ENCODE measurements at places on chromosomes 16 and 17.
A peak's percentile ranks its signal among the peaks of the same experiment; 100 is the strongest.

DNA sequence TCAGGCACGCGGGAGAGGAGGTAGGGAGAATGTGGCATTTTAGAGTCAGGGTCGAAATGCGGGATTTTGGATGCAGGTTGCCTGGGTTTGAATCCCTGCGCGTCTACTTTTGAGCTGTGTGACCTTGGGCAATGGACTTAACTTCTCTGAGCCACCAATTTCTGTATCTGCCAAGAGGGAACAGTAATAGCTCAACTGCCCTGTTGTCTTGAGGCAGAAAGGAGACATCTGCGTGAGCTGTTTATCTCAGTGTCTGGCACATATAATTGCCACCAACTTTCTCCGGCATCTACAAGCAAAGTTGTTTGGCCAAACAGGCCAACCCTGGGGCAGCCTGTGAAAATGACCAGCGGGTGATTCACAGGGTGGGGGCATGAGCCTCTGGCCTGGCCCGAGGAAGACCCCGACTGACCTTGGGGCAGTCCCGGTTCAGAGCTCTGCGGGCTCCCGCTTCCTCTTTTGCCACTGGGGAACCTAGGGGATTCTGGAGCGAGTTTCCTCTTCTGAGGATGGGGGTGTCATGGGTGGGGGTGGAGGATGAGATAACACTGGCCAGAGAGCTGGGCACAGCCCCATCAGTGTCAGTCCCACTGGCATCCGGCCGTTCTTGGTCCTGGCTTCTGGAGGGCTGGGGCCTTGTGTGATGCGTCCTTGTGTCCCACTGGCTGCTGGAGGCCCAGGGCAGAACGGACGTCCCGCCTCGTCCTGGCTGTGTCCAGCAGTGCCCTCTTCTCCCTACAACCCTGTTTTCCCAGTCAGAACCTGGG is 1.3 kb downstream of the SNN start:
- no peak for DNase-seq

DNA sequence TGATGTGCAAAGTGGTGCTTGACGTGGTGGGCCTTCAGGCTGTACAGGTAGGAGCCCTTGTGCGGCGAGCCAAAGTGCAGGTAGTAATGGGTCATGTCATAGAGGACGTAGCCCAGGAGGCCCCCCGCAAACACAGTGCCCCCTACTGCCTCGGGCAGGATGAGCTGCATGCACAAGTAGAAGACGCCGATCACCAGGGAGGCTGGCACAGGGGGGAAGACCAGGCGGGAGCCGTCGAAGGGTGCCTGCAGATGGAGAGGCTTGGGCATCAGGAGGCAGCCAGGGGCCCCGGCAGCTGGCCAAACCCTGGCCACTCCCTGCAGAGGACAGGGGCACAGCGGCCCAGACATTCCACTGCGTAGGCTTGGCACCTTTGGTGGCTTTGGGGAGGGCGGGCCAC is 15.7 kb upstream of the MLKL start:
- DNase-seq: no peak

- DNase-seq: no peak
Observed at GRCh38 chr16:66266436-66267291, 99.8 kb upstream of the CDH5 start.

GRCh38 chr16:4700997-4701743 is 7.8 kb downstream of the NUDT16L1 start:
- DNase-seq: no peak

- no peak for DNase-seq
Observed at GRCh38 chr16:51337662-51338061, 186.6 kb upstream of the SALL1 start.

DNA sequence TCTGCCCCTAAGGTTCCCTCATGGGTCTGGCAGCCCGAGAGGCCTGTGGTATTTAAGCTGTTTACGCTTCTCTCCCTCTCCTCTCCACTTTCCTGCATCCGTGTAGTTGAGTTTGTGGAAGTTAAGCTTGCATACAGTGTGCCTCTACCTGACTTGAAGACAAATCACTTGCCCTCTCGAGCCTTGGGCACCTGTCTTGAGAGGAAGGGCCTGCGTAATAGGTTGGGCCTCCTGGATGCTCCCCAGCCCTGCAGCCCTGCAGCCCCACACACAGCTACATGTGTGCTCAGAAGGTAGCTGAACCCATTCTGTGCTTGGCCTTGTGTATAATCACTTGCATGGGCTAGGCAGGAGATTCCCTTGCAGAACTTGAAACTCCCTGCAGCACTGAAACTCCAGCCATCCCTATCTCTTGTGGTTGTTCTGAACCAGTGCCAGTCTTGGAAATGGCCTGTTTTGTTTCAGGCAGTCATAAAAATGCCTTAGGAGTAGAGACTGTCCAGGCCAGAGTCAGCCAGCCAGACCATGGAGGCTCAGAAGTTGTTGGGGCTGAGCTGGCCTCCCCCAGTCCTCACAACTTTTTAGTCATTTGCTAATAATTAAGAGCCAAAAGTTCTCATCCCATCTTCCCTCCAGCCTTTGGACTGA is 134.6 kb downstream of the CLEC16A start:
- no peak for DNase-seq

- no peak for DNase-seq
Observed at GRCh38 chr17:10031606-10032005, 126.5 kb upstream of the RCVRN start.

DNA sequence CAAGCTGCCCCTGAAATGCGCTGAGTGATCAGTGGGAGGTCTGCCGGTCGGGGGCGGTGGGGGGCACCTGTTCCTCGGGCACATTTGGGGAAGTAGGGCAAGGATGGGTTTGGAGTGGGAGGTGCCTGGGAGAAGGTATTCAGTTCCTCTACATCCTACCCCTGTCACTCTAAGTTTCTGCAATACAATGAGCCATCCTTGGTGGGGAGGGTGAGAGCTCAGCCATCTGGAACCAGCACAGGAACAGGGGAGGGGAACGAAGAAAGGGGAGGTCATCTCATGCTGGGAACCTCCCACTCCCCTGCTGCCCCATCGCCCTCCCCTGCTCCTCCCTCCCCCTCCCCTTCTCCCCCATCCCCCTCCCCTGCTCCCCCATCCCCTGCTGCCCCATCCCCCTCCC is 4.2 kb downstream of the DPH1 start:
- DNase-seq: no peak

DNA sequence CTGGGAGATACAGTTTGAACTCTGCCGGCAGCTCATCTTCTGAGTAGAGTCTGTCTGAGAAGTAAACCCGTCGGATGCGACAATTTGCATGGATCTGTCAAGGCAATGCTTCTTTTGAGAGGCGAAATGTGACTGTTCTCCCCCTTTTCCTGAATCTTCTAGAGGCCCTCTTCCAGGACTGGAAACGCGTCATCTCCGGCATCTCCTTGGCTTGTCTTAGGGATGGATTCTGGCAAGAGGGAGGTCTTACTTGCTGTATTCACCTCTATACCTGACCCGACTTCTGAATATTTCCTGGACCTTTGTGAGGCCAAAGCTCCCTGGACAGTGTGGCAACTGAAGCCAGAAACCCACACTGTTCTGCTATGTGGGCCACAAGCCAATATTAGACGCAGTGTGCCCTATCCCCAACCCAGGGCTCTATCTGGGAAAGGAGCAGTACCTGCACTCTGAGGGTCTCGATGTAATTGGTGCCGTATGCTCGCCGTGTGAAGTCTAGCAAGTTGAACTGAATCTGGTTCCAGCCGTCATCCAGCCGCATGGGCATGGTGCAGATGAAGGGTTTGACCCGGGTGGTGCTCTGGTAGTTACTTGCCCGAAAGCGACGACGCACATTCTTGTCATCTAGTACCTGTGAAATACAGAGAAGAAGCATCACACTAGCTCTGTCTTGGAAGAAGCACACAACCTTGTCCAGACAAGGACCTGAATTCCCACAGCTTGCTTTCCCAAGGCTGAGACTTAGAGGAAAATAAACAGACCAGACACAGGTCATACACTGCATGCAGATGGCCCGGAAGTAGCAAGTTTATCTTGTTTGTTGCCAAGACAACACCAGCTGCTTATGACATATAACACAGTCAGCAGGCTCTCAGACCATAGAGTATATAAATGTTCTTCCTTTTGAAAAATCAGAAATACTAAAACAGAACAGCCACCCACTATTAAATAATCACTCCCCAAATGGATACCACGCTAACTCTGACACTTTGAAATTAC is 14.1 kb downstream of the CFAP20 start:
- no peak for DNase-seq

DNA sequence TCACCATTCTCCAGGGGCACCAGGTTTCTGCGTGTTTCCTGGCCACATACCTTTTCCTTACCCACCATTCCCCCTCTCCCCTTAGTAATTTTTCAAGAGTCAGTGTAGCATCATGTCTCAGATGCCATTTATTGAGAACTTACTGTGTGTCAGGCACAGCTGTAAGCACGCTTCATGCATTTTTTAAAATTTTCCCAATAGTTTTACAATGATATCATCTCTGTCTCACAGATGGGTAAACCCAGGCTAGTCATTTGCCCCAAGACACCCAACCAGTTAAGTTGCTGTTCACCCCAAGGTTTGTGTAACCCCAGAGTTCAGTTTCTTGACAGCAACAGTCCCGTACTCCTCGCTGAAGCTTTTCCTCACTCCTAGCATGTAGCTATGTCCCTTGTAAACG is 56.4 kb upstream of the IRX3 start:
- DNase-seq: no peak

- no peak for DNase-seq
Observed at GRCh38 chr16:25893332-25893731, 201.6 kb downstream of the HS3ST4 start.

DNA sequence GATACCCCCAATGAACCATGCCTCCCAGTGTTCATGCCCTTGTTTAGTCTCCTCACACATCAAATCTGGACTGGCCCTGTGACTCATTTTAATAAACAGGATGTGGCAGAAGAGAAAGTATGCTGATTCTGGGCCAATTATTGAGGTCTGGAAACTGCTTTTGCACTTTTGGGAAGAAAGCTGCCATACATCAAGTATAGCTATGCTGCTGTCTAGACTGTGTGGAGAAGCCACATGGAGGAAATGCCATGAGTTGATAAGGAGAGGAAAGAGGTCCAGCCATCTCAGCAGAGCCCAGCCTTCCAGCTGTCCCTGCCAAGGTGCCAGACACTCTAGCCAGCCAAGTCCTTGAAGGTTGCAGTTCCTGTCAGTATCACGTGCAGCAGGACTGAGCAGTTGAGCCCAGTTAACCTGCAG is 16.7 kb downstream of the RPRML start:
- no peak for DNase-seq

- DNase-seq: no peak
Observed at GRCh38 chr16:85853547-85854545, 45.1 kb upstream of the IRF8 start.

DNA sequence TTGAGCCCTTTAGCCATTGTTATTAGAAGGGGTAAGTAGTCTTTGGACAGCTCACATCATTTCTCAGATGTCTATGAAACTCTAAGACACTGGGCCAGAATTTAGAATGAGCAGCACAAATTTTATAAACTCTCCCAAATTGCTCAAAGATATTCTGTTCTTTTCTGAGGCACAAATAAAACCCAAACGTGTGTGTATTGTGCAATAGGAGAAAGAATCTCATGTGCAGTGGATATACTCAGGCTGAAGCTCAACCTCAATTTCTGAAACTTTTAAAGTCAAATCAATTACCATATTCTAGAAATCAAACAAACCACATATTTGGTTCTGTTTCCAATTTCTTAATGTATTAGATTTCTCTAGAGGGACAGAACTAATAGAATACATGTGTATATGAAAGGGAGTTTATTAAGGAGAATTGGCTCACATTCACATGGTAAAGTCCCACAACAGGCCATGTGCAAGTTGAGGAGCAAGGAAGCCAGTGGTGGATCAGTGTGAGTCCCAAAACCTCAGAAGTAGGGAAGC is 403.6 kb downstream of the RBFOX1 start:
- no peak for DNase-seq

DNA sequence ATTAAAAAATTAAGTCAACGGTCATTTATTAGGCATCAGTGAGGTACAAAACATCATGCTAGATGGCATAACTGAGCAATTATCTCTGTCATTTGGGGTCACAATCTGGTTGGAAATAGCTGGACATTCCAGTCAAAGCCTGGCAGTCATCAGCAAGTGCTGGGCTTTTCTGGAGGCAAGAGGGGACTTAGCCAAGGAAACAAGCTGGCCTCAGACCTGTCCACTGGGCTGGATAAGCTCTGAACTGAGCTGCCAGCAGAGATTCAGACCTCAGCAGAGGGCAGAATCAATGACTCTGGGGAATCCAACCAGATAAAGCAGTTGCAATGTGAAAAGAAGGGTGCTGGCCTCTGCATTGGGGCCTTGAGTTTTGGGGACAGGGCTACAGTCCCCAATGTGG is 161.9 kb upstream of the NOL11 start:
- no peak for DNase-seq

DNA sequence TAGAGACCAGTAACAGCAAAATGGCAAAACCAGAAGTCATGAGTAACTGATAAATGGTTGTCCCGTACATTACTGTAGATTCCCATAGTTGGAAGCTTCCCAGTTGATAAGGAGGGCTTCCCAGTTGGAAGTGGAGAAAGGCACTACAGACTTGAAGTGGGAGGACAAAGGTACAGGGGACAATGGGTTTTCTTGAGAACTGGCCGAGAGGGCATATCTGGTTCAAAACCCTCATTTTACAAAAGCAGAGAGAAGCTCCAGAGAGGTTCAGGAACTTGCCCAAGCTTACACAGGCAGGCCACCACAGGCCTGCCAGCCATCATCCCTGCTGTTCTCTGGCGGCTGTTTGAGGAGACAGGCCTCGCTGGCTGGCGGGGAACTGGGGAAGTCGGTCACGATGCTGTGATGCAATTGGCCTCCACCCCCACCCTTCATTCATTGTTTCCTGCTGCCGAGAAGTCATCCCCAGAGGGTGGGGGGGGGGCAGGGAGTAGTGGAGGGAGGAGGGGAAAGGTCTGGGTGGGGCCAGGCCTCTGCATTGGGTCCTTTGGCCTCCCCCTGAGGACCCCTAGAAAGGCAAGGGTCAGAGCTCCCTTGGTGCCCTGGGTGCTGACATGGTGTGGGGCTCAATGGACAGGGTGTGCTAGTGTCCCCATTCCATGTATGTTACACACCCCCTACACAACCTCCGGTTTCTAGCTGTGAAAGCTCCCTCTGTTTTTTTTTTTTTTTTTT is 3.0 kb downstream of the UBALD2 start:
- DNase-seq: peak; percentile 82

- DNase-seq: no peak
Observed at GRCh38 chr17:34556384-34556783, 23.0 kb upstream of the TMEM132E start.

- no peak for DNase-seq
Observed at GRCh38 chr17:6712058-6712853, 913 bp downstream of the SLC13A5 start.

DNA sequence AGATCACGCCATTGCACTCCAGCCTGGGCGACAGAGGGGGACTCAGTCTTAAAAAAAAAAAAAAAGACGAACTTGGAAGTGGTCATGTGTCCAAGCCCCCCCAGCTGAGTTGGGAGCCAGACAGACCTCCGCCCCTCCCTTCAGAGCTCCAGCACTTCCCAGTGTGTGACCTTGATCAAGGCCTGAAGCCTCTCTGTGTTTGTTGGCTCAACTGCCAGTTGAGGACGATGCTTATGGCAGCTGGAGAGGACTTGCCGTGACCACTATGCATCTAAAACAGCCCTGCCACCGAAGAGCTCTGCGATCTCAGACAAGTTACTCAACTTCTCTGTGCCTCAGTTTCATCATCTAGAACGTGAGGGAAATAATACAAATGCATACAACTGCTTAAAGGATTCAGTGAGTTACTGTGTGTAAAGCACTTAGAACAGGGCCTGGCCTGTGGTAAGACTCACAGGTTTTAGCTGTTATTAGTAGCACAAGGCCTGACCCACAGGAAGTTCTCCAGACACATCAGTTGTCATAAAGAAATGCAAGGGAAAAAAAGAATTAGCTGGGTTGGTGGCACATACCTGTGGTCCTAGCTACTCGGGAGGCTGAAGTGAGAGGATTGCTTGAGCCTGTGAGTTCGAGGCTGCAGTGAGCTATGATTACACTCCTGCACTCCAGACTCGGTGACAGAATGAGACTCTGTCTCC is 7.0 kb upstream of the IL27 start:
- DNase-seq: no peak

All from CD4-positive, alpha-beta T cell treated with Interleukin-6 for 4 hours (primary cell).